ENCODE measurements at places on chromosomes 4 and X. TPM values are rescaled to one million over a fixed set of nuclear protein-coding genes. Genes with fewer than 3 reads are reported as not detected.

Gene SH3RF1
- polyA plus RNA-seq: 3.4 TPM

Gene FAAH2
- polyA plus RNA-seq: 2.0 TPM

Gene RIBC1
- 4.0 TPM for polyA plus RNA-seq

Gene SPACA5
- polyA plus RNA-seq: not detected

Gene CSAG3
- polyA plus RNA-seq: not detected

Gene SLC10A6
- polyA plus RNA-seq: not detected

Gene TCP11X2
- not detected for polyA plus RNA-seq

Gene RAB40A
- polyA plus RNA-seq: 1.9 TPM

Gene ATP8A1
- 7.6 TPM for polyA plus RNA-seq

Gene GABRG1
- polyA plus RNA-seq: not detected

Gene ADH6
- 0.72 TPM for polyA plus RNA-seq

Gene MAGEA2
- polyA plus RNA-seq: not detected

Gene HSFX3
- polyA plus RNA-seq: not detected

Gene BANK1
- 0.54 TPM for polyA plus RNA-seq

Gene DIPK2B
- not detected for polyA plus RNA-seq

Gene PPBP
- not detected for polyA plus RNA-seq

Gene PAK3
- polyA plus RNA-seq: 4.7 TPM

Gene PAPSS1
- 40.6 TPM for polyA plus RNA-seq

Gene AVPR2
- not detected for polyA plus RNA-seq

Gene FGFBP1
- polyA plus RNA-seq: not detected

Gene ATP1B4
- not detected for polyA plus RNA-seq

Gene TMEM271
- not detected for polyA plus RNA-seq

Gene VCX2
- not detected for polyA plus RNA-seq

Gene RAP1GDS1
- 63.6 TPM for polyA plus RNA-seq

Gene SPANXN4
- not detected for polyA plus RNA-seq

Gene LAS1L
- 45.5 TPM for polyA plus RNA-seq

Gene CDX4
- polyA plus RNA-seq: not detected

Gene GLRB
- polyA plus RNA-seq: 2.6 TPM

Gene GPR173
- 3.6 TPM for polyA plus RNA-seq

Gene RPS3A
- polyA plus RNA-seq: 1,034 TPM

Gene GLUD2
- polyA plus RNA-seq: 0.09 TPM

Gene ZBED1
- polyA plus RNA-seq: 21.0 TPM

Gene FAM156B
- 35.4 TPM for polyA plus RNA-seq

Gene SASH3
- 0.21 TPM for polyA plus RNA-seq

Gene HSD17B10
- polyA plus RNA-seq: 249 TPM

Gene SSX1
- not detected for polyA plus RNA-seq

Gene PITX2
- 7.0 TPM for polyA plus RNA-seq

Gene FAM13A
- 31.8 TPM for polyA plus RNA-seq

Gene TMA16
- polyA plus RNA-seq: 37.1 TPM

Gene RAB28
- 35.2 TPM for polyA plus RNA-seq

Gene GYG2
- 58.4 TPM for polyA plus RNA-seq

Gene IQCM
- not detected for polyA plus RNA-seq

Gene UGT2A1
- polyA plus RNA-seq: not detected

Gene EXOC1L
- polyA plus RNA-seq: not detected

Gene LINC00632
- 6.3 TPM for polyA plus RNA-seq

Gene ZRSR2
- 21.1 TPM for polyA plus RNA-seq

Gene SCD5
- 3.7 TPM for polyA plus RNA-seq

Gene TECRL
- polyA plus RNA-seq: 570 TPM

Gene HTN3
- polyA plus RNA-seq: not detected

All from cardiac muscle cell (in vitro differentiated cells and primary cell).